B cell (primary cell): ENCODE measurements at places on chromosomes 6 and 20.

- DNase-seq = no peak
These were observed 9.7 kb upstream of the MRPS10 start for GRCh38 chr6:42227173-42227850.

GRCh38 chr6:92888316-92888715 is 531.0 kb downstream of the EPHA7 start:
- DNase-seq = no peak

DNA sequence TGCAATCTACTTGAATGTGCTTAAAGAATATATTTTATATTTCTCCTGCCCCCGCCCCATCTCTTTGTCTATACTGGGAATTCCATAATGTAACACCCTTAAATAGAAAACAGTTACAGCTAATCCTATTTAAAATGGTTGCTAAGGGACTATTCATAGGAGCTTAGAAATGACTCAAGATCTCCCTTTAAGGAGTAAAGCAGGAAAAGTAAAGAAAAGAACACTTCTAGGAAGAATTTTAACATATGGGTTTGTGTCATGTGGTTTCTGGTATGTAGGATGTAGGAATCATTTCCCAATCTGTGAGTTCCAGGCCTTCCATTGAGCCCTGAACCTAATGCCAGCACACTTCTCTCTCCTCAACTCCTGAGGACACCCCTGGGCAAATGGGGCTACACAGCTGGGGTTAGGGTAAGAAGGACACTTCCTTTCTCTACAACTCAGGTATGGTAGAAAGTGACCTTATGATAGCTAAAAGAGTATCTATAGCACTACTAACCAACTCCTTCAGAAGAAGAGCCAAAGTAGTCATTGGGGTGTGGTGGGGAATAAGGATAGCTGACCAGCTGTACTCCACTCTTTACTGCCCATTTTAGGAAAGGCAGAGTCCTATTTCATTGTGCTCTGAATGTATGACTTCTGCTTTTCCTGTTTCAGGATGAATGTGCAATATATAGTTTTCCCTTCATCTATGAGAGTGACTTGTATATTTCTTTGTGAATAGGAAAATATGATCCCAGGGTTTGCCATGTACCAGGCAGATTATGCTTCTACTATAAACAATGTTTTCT is 27.3 kb downstream of the RIMS1 start:
- DNase-seq = no peak

GRCh38 chr6:13447949-13448724 is 39.3 kb downstream of the GFOD1 start:
- peak; percentile 42 for DNase-seq

- peak; percentile 36 for DNase-seq
These were observed 98.7 kb downstream of the TRIM27 start for GRCh38 chr6:28824793-28825731.

DNA sequence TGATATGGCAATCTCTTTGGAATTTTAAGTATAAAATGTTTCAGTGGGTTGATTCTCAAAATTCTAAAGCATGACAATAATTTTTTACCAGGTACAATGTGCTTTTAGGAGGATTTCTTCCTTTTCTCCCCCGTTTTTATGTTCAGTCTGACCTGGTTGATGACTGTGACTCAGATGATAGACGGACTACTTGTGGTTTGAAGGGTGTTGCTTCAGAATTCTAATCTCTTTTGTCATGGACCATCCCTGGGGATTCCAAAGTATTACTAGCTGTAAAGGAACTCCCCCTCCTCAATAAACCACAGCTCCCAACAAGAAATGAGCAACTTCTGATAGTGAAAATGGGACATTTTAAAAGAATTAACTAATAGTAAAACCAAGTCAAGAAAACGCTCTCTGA is 34.9 kb upstream of the TNFAIP3 start:
- DNase-seq = no peak

GRCh38 chr20:4418141-4418540 is 303.6 kb upstream of the PRND start:
- DNase-seq = no peak

DNA sequence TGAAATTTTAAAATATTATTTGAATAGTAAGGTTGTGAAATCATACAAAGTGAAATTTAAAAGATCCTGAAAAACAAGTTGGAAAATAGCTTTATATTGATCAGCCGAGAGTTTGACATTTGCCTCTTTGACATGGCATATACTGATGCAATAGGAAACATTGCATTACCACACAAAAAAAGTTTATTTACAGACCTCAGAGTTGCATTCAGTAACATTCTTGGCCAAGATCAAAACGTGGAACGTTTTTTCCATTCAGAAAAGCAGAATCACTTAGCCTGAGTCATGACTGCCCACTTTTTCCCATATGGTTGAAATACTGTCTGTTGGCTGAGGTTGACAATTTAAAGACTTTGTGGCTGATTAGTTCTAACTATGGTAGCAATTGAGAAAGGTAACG is 55.1 kb upstream of the BACH2 start:
- no peak for DNase-seq

DNA sequence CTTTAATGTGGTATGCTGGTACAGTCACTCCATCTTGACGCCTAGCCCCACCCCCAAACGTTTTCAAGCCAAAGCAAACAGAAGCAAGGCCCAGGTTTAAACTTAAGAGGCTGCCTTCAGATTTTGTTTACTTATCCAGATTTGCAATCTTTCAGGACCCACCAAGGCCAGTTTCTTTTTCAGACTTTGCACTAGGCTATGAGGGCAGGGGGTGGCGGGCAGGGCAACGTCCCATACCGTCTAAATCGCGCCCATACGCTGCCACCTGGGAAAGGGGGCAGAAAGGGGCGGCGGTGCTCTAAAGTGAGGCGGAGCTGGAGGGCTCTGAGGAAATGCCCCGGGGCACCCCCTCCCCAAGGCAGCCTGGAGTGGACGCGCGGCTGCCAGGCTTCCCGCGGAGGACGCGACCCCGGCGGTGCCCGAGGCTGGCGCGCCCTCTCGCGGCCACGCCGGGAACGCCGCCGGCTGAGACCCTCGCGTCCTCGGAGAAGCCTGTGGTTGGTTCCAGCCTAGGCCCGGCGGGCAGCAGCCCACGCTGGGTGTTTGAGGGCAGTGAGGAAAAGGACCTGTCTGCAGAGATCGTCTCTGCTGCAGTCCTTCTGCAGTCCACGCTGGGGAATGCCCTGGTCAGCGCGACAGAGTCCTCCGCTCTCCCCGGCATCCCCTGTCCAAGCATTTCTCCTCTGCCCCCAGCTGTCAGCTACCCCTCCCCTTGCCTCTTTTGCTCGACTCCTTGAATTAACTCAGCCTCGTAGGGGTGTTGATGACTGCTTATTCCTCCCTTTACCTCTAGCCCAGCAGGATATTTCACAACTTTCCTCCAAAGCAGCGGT is 129.2 kb upstream of the PRND start:
- peak; percentile 63 for DNase-seq

- no peak for DNase-seq
These were observed 22.2 kb downstream of the KDM1B start for GRCh38 chr6:18177286-18177965.

- DNase-seq = no peak
These were observed 121.7 kb upstream of the TNFAIP3 start for GRCh38 chr6:137745321-137745720.

DNA sequence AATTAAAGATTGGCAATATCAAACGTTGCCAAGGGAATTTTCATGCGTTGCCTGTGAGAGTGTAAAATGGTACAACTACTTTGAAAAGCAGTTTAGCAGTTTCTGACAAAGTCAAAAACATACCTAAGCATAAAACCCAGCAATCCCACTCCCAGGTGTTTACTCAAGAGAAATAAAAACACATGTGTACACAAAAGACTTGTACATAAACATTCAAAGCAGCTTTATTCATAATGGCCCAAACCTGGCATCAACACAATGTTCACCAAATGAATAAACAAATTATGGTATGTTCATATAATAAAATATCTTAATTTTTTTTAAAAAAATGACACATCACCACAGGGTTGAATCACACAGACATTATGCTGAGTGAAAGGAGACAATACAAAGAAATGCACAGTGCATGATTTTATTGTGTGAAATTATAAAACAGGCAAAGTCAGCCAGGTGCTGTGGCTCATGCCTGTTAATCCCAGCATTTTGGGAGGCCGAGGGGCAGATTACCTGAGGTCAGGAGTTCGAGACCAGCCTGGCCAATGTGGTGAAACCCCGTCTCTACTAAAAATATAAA is 240.4 kb upstream of the MARCKS start:
- no peak for DNase-seq

- no peak for DNase-seq
These were observed 246.0 kb upstream of the FLRT3 start for GRCh38 chr20:14583413-14583812.

- no peak for DNase-seq
These were observed 337.2 kb downstream of the SMOC2 start for GRCh38 chr6:168778201-168778600.

DNA sequence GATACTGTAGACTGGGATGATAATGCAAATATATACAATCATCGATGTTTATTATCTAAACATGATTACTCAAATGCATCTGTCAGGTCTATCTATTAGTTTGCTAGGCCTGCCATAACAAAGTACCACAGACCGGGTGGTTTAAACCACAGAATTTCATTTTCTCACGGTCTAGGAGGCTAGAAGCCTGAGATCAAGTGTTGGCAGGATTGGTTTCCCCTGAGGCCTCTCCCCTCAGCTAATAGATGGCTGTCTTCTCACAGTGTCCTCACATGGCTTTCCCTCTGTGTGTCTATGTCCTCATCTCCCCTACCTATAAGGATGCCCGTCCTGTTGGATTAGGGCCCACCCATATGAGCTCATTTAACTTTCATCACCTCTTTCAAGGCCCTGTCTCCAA is 512.6 kb upstream of the SLC35B3 start:
- no peak for DNase-seq

- DNase-seq = no peak
These were observed 6.8 kb downstream of the MAPK14 start for GRCh38 chr6:36034441-36034840.

GRCh38 chr20:50284811-50285375 is 94.3 kb downstream of the CEBPB start:
- no peak for DNase-seq
